Gastroesophageal sphincter (tissue), 4 donors: ENCODE measurements at places on chromosomes 7 and 10. TPM values are rescaled to one million over a fixed set of nuclear protein-coding genes. Genes with fewer than 3 reads are reported as not detected.
A peak's percentile ranks its signal among the peaks of the same experiment; 100 is the strongest.

Gene CALY
- total RNA-seq, result 0.47 TPM

Gene LIPM
- total RNA-seq, result not detected

Gene CAV2
- 188 TPM for total RNA-seq

Gene NKX1-2
- not detected for total RNA-seq

- ATAC-seq, result no peak
Observed at GRCh38 chr7:127066974-127067373, 185.8 kb downstream of the GRM8 start.

GRCh38 chr10:29496341-29497162, 138.2 kb downstream of the SVIL start:
- peak; percentile 86 for ATAC-seq

- ATAC-seq, result no peak
Observed at GRCh38 chr7:159175792-159176191, 31.1 kb upstream of the VIPR2 start.

GRCh38 chr10:126135941-126136595, 239.7 kb downstream of the FANK1 start:
- no peak for ATAC-seq

DNA sequence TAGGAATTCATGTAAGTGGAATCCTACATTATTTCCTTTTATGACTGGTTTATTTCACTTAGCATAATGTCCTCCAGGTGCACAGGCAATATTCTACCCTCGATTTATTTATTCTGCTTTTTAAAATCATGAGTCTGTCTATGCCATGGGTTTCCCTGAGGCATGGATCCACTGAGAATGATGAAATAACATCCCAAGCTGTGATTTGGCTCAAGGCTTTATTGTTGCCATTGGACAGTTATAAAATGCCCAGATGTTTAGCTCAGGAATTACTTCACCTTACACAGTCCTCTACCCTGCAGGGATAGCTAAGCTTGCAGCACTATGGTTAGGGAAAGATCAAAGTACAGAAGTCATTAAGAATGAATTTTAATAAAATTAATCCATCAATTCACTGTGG, 219.5 kb downstream of the FRMD4A start:
- no peak for ATAC-seq

DNA sequence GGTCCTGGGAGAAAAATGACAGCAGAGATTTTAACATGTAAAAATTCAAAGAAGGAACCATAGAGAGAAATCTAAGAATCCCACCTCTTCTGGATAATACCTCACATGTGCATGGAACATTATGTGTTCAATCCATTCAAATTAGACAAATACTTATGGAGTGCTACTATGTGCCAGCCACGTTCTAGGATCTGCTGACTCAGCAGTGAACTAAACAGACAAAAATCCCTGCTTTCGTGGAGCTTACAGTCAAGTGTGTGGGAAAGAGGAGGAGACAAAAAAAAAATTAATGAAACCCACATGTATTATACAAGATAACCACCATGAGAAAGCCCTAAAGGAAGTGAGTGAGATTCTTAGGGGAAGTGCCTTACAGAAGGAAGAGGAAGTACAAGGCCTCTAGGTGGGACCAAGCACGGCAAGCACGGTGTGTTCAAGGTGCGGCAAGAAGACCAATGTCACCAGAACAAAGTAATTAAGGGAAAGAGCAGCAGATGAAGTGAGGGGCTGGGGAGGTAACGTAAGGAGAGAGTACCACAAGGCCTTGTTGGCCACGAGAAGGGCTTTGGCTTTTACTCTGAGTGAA, 71.0 kb downstream of the SLC25A13 start:
- ATAC-seq, result no peak

DNA sequence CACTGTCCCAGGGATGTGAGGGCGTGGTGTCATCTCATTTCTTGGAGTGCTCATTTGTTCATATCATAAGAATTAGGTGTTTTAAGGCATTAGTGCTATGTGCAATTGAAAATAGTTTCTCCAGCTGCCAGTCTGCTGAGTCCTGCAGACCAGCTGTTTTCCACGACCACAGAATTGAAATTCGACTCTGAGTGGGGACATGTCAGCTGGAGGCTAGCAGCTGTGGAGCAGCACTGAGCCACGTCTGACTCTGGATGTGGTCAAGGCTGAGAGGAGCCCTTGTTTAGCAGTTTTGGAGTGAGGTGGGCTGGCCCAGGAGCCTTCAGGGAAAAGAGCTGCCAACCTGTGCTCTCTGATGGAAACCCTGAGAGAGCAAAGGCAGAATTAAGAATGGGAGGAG, 156.3 kb upstream of the GRB10 start:
- ATAC-seq, result no peak

- ATAC-seq, result no peak
Observed at GRCh38 chr10:5779730-5780129, 33.5 kb downstream of the GDI2 start.

- no peak for ATAC-seq
Observed at GRCh38 chr7:2826771-2827170, 17.3 kb downstream of the GNA12 start.

DNA sequence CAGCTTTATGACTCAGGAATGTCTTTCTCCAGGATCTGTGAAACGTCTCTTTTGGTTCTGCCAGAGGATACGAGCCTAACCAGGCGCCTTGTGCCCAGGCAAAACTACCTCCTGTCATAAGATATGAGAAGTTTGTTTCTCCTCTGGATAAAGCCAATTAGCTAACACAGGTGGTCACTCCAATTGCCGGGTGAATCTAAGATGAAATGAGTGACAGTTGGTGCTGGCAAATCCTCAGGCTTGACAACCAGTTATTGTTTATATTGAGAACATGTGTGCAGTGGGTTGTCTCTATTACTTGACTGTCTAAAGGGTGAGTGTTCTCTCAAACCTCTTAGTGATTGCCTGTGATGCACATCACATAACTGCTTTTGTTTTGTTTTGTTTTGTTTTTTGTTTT, 449.1 kb downstream of the XPNPEP1 start:
- no peak for ATAC-seq

DNA sequence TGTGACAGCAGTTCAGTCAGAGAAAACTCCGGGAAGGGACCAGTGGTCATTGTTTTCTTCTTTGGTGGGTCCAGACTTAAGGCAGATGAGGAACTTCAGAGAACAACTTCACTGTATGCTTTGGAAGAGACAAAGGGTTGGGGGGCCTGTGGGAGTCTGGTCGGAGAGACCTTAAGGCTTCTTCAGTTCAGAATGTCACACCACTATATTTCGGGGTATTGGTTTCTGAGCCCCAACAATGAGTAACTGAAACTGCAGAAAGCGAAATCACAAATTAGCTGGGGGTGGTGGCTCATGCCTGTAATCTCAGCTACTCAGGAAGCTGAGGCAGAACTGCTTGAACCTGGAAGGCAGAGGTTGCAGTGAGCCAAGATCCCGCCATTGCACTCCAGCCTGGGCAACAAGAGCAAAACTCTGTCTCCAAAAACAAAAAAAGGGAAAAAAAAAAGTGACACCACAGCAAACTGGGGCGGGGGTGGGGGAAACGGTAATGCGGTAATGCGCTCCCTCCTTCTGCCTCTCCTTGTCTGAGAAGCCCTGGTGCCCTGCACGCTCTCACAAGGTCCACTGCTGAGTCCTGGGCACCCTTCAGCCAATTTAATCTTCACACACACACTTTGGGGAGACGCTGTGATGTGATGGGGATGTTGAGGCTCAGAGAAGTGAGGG, 2.2 kb upstream of the ADIRF start:
- no peak for ATAC-seq

- ATAC-seq, result no peak
Observed at GRCh38 chr7:112113913-112114575, 92.2 kb downstream of the DOCK4 start.
